ENCODE measurements at places on chromosomes 1 and 21.

- no peak for DNase-seq
Observed at GRCh38 chr21:45935628-45936027, 45.9 kb upstream of the COL6A1 start.

- DNase-seq: no peak
Observed at GRCh38 chr1:40381268-40382107, 8.0 kb downstream of the SMAP2 start.

- no peak for DNase-seq
Observed at GRCh38 chr1:113917400-113918082, 11.6 kb upstream of the HIPK1 start.

DNA sequence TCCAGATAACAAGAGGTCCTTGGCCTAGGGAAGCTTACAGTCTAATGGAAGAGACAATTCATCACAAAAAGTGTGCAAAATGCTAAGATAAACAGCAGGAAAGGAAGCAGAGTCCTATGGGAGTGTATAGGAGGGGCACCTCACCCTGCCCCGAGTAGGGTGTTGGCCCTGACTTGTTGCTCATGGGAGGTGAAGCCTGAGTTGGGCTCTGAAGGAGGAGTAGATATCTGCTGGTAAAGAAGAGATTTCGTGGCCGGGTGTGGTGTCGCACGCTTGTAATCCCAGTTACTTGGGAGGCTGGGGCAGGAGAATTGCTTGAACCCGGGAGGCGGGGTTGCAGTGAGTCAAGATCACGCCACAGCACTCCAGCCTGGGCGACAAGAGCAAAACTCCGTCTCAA lies 18.6 kb upstream of the GPR37L1 start:
- DNase-seq: no peak
